ENCODE measurements at places on chromosomes 4 and X. TPM values are rescaled to one million over a fixed set of nuclear protein-coding genes. Genes with fewer than 3 reads are reported as not detected.
A peak's percentile ranks its signal among the peaks of the same experiment; 100 is the strongest.

The ARL9 gene
- total RNA-seq, result 0.07 TPM

- DNase-seq, result no peak
- peaks cover 1% of the 10 kb centered on the region for H3K27me3 ChIP-seq
- H3K4me3 ChIP-seq, result no peak overlapping the region
- H3K36me3 ChIP-seq, result no peaks in the 10 kb centered on the region
Observed at GRCh38 chr4:101761405-101761804, 29.1 kb upstream of the BANK1 start.

The TMSB15C gene
- 3.1 TPM for total RNA-seq

GRCh38 chrX:11998944-11999343 lies 139.3 kb upstream of the FRMPD4 start:
- H3K27ac ChIP-seq, result no peak overlapping the region
- no peak for DNase-seq
- no peak overlapping the region for H3K4me3 ChIP-seq
- H3K27me3 ChIP-seq, result peaks cover 2% of the 10 kb centered on the region
- no peaks in the 10 kb centered on the region for H3K36me3 ChIP-seq

The GAGE1 gene
- total RNA-seq, result not detected

The HMGN5 gene
- 1.5 TPM for total RNA-seq

DNA sequence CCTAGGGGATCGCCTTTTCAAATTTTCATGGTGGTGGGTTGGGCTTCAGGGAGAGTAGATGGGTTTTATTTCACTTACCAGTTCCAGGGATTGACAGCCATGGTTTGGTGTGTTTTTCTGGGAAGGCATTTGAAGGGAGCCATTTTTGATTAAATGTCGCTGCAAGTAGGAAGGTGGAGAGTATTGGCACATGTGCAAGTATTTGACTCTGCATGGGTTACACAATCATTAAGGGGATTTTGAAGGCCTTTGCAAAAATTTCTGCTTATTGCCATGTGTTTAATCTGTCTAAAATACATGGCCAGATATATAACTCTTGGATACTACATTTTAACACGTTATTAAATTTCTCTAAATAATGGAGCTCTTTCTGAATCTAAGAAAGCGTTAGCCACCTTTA lies 55.1 kb downstream of the GPAT3 start:
- H3K27ac ChIP-seq, result no peak overlapping the region
- H3K4me3 ChIP-seq, result no peak overlapping the region
- H3K4me1 ChIP-seq, result no peaks in the 10 kb centered on the region
- H3K27me3 ChIP-seq, result no peaks in the 10 kb centered on the region
- no peaks in the 10 kb centered on the region for H3K36me3 ChIP-seq
- no peak for DNase-seq

The MAGEA2 gene
- not detected for total RNA-seq

The SLC7A11 gene
- 1.8 TPM for total RNA-seq

GRCh38 chrX:39750256-39750790 lies 347.4 kb downstream of the BCOR start:
- H3K27ac ChIP-seq, result no peak overlapping the region
- DNase-seq, result no peak
- H3K27me3 ChIP-seq, result no peaks in the 10 kb centered on the region
- peaks cover 3% of the 10 kb centered on the region for H3K36me3 ChIP-seq

- H3K36me3 ChIP-seq, result no peaks in the 10 kb centered on the region
- DNase-seq, result no peak
- peaks cover 16% of the 10 kb centered on the region for H3K27me3 ChIP-seq
- no peak overlapping the region for H3K27ac ChIP-seq
- H3K4me1 ChIP-seq, result peaks cover 20% of the 10 kb centered on the region
Observed at GRCh38 chrX:153877571-153878261, 8.3 kb downstream of the L1CAM start.

The CSN1S1 gene
- not detected for total RNA-seq

DNA sequence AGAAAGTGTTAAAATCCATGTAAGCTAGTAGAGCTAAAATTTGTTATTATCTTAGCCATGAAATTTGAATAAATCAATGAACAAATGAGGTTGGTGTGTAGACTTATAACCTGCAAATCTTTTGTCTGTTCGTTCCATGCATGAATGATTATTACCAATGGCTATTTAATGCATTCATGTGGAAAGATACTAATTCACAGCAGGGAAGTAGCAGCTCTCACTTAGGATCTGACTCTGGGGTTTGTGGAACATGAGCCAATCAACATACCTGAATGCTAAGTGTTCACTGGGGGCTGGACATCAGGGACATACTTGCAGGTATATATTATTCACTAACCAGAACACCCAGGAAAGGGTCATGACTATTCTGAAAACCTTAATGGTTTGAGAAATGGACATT lies 444.1 kb downstream of the STIM2 start:
- H3K27me3 ChIP-seq, result no peaks in the 10 kb centered on the region
- DNase-seq, result no peak
- H3K4me3 ChIP-seq, result no peak overlapping the region
- no peaks in the 10 kb centered on the region for H3K4me1 ChIP-seq
- no peak overlapping the region for H3K27ac ChIP-seq

The ZNF157 gene
- total RNA-seq, result 0.40 TPM

GRCh38 chrX:130184857-130185256 lies 13.1 kb downstream of the RAB33A start:
- H3K27me3 ChIP-seq, result no peaks in the 10 kb centered on the region
- peaks cover 7% of the 10 kb centered on the region for H3K36me3 ChIP-seq
- peaks cover 11% of the 10 kb centered on the region for H3K4me1 ChIP-seq
- DNase-seq, result no peak
- peak overlapping the region; percentile 37 for H3K27ac ChIP-seq

The XKRX gene
- 0.23 TPM for total RNA-seq

DNA sequence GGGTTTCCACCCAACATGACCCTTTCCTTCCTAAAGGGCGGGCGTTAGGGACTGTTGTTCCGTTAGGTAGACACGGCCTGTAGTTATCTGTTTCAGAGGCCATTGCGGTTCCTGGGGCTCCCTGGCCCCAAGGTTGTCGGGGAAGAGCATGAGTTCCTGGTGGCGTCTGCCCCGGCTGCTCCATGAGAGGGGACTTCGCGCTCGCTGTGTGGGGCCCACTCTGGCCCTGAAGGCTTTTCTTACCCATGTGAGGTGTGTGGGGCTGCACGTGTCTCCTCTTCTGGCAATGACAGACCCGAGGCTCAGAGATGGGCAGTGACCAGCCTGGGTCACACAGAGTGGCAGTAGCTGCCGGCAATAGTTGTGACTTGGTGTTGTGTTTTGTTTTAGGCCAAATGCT lies 9.1 kb downstream of the TADA2B start:
- no peak for DNase-seq
- H3K36me3 ChIP-seq, result peaks cover 19% of the 10 kb centered on the region
- no peak overlapping the region for H3K4me3 ChIP-seq
- no peak overlapping the region for H3K27ac ChIP-seq

- H3K27ac ChIP-seq, result no peak overlapping the region
- no peaks in the 10 kb centered on the region for H3K4me1 ChIP-seq
- no peak overlapping the region for H3K4me3 ChIP-seq
- peaks cover 2% of the 10 kb centered on the region for H3K36me3 ChIP-seq
- no peaks in the 10 kb centered on the region for H3K27me3 ChIP-seq
Observed at GRCh38 chrX:13464599-13465275, 104.7 kb upstream of the EGFL6 start.

- no peak overlapping the region for H3K4me3 ChIP-seq
- no peaks in the 10 kb centered on the region for H3K27me3 ChIP-seq
- H3K36me3 ChIP-seq, result no peaks in the 10 kb centered on the region
- H3K27ac ChIP-seq, result no peak overlapping the region
- H3K4me1 ChIP-seq, result no peaks in the 10 kb centered on the region
Observed at GRCh38 chrX:102042372-102043325, 82.8 kb upstream of the TCEAL2 start.

- H3K4me1 ChIP-seq, result no peaks in the 10 kb centered on the region
- H3K4me3 ChIP-seq, result no peak overlapping the region
- no peak for DNase-seq
- peaks cover 24% of the 10 kb centered on the region for H3K27me3 ChIP-seq
- H3K27ac ChIP-seq, result no peak overlapping the region
- H3K36me3 ChIP-seq, result no peaks in the 10 kb centered on the region
Observed at GRCh38 chrX:15930585-15930984, 76.0 kb upstream of the AP1S2 start.

DNA sequence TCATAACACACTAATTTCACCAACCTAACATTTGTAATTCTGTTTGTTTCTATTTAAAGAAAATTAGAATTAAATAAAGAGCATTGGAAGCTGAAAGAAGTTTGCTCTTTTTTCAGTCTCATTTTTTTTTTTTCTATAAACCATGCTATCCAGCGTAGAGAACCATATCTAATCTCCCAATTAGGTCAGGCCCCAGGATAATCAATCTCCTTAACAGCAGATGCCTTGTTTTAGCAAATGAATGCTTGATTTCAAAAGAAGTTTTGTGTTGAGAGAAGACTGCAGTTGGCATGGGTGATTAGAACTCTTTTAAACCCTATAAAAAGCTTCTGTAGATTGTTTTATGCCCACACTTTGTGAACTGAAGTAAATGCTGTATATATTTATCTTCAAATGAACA lies 15.6 kb upstream of the MAD2L1 start:
- H3K27me3 ChIP-seq, result peaks cover 10% of the 10 kb centered on the region
- no peaks in the 10 kb centered on the region for H3K36me3 ChIP-seq
- H3K4me1 ChIP-seq, result no peaks in the 10 kb centered on the region
- H3K4me3 ChIP-seq, result no peak overlapping the region
- no peak for DNase-seq

GRCh38 chr4:181162676-181163075 lies 1080.5 kb upstream of the TENM3 start:
- DNase-seq, result no peak
- no peak overlapping the region for H3K4me3 ChIP-seq
- no peak overlapping the region for H3K27ac ChIP-seq
- no peaks in the 10 kb centered on the region for H3K36me3 ChIP-seq
- H3K27me3 ChIP-seq, result no peaks in the 10 kb centered on the region

The FAM9C gene
- not detected for total RNA-seq

DNA sequence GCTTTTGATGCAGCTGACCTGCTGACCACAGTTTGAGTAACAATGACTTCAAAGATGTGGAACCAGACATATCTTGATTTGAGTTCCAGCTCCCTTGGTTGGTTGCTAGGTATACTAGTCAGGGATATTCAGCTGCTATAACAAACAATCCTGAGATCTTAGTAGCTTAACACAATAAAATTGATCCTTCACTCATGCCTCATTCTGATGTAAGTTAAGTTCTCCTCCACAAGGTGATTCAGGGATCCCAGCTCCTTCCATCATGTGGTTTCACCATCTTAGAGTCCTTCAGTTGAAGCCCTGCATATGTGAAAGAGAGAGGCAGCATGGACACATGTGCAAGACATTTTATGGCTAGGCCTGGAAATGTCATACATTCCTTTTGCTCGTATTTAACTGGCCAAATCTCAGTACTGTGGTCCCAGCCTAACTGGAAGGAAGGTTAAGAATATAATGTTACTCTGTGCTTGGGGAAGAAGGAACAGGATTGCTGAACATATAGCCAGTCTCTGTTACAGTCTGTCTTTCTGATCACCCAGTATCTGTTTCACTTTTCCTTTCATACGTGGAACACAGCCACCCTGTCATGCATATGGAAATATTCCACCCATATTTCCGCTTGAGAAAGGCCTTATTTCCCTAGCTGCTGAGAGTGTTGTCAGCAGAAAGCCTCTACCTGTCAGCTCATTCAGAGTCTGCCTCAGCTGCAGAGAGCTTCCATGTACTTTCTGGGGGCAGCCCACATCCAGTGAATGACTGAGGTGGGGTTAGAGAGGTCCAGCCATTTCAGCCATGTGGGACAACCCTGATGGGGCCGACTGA lies 7.1 kb downstream of the SMIM9 start:
- peak overlapping the region; percentile 43 for H3K4me3 ChIP-seq
- DNase-seq, result peak; percentile 72
- H3K36me3 ChIP-seq, result no peaks in the 10 kb centered on the region
- H3K27ac ChIP-seq, result peak overlapping the region; percentile 81
- peaks cover 20% of the 10 kb centered on the region for H3K4me1 ChIP-seq
- no peaks in the 10 kb centered on the region for H3K27me3 ChIP-seq

The TMEM271 gene
- total RNA-seq, result not detected

DNA sequence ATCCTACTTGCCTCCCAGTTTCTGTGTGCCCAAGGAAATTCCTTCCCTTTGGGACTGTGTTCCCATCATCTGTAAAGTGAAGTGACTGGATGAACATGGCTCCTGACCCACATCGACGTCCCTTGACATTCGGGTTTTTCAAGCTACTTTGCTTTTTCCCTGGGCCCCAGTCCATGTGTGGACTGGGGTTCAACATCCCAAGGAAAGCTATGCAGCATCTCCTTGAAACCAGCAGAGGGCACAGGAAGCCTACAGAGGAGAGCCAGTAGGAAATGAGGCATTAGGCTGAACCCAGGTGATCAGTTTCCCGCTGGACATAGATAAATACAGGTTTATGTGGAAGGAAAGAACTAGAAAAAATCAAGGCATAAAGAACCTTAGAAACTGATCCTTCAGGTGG lies 145.1 kb upstream of the ARHGEF9 start:
- DNase-seq, result no peak
- no peaks in the 10 kb centered on the region for H3K36me3 ChIP-seq
- H3K4me1 ChIP-seq, result no peaks in the 10 kb centered on the region

The GDPD2 gene
- total RNA-seq, result 0.19 TPM

The SPANXN4 gene
- total RNA-seq, result not detected

The IQCM gene
- not detected for total RNA-seq

The SLC10A4 gene
- total RNA-seq, result not detected

DNA sequence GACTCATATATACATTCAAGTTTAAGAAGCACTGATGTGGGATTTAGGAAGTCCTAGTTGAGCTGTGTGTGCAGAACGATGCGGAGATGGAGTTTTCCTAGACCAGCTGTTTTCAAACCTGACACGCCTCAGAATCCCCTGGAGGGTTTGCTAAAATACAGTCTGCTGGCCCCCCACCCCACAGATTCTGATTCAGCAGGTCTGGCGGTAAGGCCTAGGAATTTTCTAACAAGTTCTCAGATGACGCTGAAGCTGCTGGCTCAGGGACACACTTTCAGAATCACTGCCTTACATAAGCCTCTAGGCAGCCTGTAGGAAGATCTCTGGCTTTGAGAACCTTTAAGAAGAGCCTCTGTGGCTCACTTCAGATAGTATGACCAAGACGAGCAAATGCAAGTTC lies 73.1 kb downstream of the PHEX start:
- no peaks in the 10 kb centered on the region for H3K27me3 ChIP-seq
- H3K36me3 ChIP-seq, result no peaks in the 10 kb centered on the region
- no peak overlapping the region for H3K27ac ChIP-seq
- H3K4me3 ChIP-seq, result no peak overlapping the region
- no peaks in the 10 kb centered on the region for H3K4me1 ChIP-seq

DNA sequence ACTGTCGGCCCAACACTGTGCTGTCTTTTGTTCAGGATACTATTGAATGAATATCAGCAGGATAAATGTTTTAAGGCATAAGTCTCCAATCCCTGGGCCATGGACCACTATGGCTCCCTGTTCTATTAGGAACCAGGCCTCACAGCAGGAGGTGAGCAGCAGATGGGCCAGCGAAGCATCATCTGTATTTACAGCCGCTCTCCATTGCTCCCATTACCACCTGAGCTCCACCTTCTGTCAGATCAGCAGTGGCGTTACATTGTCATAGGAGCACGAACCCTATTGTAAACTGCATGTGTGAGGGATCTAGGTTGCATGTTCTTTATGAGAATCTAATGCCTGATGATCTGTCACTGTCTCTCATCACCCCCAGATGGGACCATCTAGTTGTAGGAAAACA lies 3.7 kb upstream of the APLN start:
- no peaks in the 10 kb centered on the region for H3K36me3 ChIP-seq
- no peak for DNase-seq
- peaks cover 19% of the 10 kb centered on the region for H3K27me3 ChIP-seq
- no peak overlapping the region for H3K27ac ChIP-seq
- peaks cover 9% of the 10 kb centered on the region for H3K4me1 ChIP-seq
